ENCODE measurements at places on chromosomes 7 and 10.

DNA sequence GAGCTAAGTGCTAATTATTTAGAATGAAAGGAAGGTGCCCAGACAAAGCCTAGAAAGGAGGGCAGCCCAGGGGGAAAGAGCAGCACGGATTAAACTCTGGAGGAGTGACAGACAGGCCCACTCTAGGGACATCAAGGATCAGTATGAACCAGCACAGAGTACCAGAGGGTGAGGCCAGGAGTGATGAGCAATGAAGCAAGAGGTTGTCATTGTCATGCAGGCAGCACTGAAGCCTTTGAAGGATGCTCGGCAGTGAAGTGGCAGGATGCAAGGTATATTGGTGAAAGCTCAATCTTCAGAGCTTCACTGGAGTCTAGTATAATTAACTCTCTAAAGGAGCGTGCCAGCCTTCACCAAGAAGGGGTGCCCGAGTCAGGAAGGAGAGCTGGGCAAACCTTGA lies 112.0 kb upstream of the INHBA start:
- no peak for DNase-seq

DNA sequence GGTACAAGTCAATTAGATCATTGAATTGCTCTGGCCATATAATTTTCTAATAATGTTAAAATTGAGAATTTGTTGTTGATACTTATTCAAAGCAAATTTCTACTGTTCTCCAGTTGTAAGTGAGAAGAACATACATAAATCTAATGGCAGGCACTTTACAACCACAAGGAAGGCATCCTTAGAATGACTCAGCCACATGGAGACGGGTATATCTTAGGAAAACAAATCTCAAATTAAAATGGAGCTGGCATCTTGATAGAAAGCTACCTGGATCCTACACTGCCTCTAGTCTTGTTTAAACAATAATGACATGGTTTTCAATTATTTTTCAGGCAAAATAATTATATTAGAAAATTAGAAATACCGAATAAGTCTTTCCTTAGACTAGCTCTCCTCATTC lies 1183.7 kb upstream of the SORCS1 start:
- DNase-seq: no peak

- no peak for DNase-seq
These were observed 96.2 kb upstream of the INSIG1 start for GRCh38 chr7:155201325-155202087.

DNA sequence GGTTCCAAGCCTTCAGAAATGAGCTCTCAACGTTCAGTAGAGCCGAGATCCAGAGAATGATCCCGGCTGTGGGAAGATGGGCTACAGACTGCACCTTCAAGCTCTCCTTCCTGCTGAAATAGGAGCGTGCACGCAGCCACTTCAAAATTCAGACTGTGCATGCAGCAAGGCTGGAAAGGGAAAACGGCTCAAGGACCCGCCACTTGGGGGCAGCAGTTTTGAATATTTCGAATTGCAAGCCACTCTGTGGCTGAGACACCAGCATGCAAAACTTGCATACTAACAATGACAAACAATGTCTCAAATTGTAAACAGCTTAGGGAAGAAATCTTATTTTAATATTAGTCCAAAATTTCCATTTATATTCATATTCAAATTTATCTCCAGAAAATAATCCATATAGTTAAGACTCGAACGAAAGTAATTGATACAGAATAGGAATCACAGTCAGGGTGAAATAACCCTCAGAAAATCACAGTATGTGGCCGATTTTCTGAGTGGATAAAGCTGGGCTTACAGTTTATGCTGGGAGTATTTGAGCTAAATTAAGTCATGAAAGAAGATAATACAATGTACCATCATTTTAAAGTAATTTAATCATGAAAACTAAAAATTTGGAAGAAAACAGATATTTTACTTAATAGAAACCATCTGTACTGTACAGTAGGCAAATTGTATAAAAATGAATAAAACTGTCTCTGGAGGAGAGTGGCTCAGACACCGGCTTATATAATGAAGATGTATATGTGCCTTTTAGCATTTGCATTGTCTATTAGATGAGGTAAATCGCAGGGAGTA lies 137.9 kb upstream of the MKI67 start:
- DNase-seq: peak; percentile 61

DNA sequence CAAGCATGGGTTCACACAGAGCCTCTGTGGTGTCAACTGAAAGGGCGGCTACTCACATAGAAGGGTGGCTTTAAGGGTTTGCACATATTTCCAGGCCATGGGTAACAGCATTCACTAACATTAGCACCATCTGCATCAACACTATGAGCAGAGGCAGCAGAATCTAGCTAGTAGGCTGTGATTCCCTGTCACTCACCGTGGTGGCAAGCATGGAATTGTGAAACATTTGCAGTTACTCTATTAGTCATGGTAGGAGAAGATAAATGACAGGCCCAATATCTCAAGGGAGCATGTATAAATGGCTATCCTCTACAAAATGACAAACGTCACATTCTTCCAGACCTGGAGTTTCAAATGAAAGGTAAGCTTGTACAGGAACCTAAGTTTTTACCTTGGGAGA lies 32.2 kb upstream of the CUBN start:
- DNase-seq: no peak

GRCh38 chr7:114860206-114860605 lies 61.7 kb upstream of the MDFIC start:
- no peak for DNase-seq

GRCh38 chr7:28276298-28276697 lies 95.7 kb upstream of the JAZF1 start:
- no peak for DNase-seq

DNA sequence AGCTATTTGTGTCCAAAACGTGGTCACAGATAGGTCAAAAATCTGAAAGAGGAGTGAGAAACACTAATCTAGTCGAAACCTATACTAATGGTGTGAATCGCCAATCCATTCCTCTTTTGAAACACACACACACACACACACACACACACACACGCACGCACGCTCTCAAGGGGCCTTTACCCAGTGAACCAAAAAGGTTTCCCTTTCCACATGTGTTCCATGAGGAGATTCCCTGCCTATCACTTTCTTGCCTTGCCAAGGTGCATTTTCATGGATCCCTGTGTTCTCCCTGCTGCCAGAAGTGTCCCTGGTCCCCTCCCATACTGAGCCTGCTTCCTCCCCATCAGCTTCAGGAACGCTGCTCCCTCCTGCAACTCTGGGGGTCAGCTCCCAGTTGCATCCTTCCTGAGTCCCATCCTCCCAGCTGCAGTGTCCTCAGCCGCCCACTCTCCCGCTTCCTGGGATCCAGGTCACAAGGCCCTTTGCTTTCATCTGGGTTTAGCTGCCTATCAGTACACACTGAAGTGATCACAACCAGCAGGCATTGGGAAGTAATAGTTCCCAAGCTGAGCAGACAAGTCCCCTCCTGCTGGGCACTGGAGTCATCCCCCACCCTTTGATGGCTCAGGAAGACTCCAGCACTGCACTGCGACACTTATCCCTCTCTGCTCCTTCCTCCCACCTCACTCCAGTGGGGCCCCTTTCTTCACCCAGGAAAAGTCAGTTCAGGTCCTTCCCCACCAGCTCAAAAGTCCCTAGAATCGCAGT lies 49.2 kb upstream of the KCNMA1 start:
- DNase-seq: no peak

- DNase-seq: no peak
These were observed 164.9 kb downstream of the TMEM178B start for GRCh38 chr7:141238596-141239243.

DNA sequence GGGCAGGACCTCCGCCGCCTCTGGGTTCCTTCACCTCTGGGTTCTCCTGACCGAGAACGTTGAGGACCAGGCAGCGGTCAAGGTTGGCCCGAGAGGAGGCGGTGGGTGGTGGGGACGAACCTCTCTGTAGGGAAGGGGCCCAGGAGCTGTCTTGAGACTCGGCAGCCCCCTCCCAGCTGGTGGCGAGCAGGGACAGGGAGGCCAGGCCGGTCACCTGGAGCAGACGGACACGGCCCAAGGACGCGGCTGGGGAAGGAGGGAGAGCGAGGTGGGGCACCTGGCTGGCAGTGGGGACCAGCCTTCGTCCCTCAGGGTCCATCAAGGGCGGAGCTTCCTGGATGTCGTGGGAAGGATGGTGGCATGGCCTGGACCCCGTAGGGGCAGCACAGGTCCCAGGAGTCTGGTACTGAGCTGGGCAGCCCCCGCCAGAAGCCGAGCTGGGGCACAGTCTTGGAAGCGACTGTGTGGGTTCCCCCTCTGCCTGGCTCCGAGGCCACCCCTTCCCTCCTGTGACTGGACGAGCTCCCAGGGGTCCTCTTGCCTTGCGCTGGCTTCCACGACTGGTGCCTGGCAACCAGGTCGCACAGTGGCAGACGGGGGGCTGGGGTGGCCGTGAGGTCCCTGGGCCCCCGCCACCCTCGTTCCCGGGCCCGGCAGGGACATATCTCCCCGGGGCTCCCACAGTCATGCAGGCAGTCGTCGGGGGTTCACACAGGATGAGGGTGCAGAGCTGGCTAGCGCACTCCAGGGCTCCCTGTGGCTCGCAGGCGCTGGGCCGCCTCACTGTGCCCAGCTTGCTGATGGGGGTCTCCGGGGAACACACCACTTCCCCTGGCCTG lies 89.9 kb downstream of the DNAJB6 start:
- DNase-seq: no peak

- DNase-seq: no peak
These were observed 285.9 kb upstream of the ETV1 start for GRCh38 chr7:14275356-14275755.

DNA sequence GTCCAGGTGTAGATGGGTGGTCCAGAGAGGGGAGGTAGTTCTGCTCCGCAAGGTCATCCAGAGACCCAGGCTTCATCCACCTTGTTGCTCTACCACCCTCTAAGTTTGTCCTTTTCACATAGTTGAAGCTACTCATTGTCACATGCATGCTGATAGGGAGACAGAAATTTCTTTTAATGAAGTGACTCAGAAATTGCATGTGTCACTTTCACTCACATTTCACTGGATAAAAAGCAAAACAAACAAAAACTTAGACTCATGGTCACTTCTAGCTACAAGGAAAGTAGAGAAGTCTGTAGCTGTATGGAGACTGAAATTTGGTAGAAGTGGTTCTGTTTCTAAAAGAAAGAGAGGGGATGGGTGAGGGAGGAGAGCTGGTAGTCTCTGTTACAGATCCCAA lies 161.9 kb downstream of the SORCS3 start:
- no peak for DNase-seq

GRCh38 chr10:63783882-63784281 lies 262.7 kb downstream of the REEP3 start:
- DNase-seq: no peak

- DNase-seq: no peak
These were observed 304.5 kb upstream of the LRRN3 start for GRCh38 chr7:110786328-110786965.

- DNase-seq: no peak
These were observed 791.4 kb downstream of the PCDH15 start for GRCh38 chr10:54009672-54010071.

- no peak for DNase-seq
These were observed 385.5 kb downstream of the SORCS3 start for GRCh38 chr10:105026566-105026965.

- DNase-seq: no peak
These were observed 974.8 kb downstream of the SORCS3 start for GRCh38 chr10:105615715-105616365.

DNA sequence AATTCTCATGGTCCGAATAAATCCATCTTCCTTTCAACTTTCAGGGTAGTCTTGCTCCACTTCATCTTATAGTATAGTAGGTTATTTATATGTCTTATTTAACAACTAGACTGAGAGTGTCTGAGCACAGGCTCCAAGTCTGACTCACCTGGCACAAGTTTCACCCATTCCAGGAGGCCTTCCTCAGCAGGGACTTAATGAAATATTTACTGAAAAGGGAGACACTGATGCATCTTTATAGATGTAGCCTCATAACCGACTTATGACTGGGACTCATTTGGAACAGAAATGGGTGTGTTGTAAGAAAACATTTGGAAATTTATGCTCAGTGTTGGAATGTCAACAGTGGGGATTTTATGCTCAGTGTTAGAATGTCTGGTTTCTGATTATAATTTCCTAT lies 59.9 kb downstream of the CH25H start:
- no peak for DNase-seq

DNA sequence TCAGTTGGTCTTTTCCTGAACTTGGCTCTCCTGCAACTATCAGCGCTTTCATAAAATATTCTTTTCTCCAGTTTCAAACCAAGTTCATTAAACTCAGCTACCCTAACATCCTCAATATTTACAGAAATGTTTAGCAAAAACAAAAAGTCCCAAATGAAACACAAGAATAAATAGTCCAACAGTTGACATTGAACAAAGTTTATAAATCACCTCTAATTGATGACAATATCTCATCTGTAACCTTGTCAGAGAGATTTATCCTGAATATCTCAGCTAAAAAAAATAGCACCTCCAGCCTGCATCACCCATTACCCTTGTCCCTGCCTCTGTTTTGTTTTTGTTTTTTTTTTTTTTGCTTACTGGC lies 76.1 kb downstream of the ANK3 start:
- DNase-seq: no peak

GRCh38 chr7:78090616-78091015 lies 292.0 kb downstream of the PHTF2 start:
- DNase-seq: no peak

DNA sequence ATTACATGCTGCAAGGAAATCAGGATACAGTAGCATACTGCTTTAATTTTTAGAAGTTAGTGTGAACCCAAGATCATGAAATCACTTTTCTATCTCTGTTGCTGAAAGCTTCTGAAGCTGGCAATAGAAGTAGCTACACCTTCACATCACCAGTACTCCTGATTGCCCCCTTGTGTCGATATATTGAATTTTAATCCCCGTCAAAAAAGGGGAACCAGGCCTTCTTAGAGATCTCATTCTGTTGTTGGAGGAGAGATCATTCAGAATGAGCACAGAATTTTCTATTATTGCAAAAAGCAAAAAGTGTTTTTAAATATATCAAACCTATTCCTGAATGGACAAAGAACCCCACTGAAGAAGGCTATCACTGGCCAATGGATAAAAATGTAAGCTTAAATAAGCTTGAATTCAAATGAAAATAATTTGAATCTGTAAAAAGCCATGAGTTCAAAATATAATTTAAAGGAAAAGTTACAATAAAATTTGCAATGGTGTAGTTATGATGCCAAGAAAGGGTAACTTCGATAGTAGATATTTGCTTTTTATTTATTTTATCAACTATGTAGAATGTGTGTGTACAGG lies 39.7 kb upstream of the TEX47 start:
- peak; percentile 0 for DNase-seq

DNA sequence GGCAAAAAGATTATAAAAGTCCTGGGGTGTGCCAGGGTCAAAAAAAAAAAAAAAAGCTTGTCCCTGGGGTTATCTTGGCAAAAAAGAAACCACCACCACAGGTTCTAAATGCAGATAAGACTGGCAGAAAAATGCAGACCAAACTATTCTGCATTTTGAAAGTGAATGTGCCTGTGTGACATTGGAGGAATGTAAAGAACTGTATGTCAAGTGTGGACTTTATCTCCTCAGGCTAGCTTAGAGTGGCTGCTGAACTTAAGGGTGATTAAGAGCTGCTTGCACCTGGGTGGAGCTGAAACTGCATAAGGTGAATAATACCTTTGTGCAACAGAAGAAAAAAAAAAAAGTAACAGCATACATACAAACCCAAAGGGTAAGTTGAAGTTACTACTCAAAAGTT lies 1.3 kb upstream of the NAPEPLD start:
- no peak for DNase-seq

- DNase-seq: peak; percentile 83
These were observed 2.3 kb downstream of the KLF6 start for GRCh38 chr10:3782451-3783315.
